Posterior cingulate gyrus (tissue), 11 donors: ENCODE measurements at places on chromosomes 16 and 17.

DNA sequence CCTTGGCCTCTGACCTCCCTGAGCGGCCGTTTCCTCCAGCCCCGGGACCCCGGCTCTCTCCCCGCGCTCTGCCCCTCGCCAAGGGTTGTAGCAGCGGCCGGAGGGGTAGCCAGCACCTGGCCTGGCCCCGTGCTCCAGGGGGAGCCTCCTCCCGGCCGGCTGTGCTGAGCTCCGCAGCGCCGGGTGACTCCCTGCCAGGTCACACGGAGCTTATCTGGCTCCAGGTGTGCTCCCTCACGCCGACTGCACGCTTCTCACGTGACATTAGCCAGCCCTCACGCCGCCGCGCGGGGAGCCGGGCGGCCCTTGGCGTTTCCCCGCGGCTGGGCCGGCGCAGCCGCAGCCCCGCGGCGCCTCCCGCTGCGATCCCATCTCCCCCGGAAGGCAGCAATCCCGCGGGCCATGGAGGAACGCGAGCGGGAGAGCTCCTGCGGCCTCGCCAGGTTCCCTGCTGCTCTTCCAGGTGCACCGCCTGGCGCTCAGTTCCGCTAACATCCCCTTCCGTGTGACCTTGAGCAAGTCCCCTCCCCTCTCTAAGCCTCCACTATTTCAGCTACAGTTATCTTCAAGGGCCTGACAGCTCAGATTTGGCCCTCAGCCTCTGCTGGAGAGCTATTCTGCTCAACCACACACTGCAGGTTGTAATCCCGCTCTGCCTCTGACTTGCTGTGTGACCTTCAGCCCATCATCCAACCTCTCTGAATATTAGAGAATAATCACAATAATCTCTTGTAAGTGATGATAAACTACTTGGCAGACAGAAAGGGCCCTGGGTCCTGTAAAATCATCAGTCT lies 3.4 kb downstream of the MYO18A start:
- peak; percentile 86 for DNase-seq

GRCh38 chr17:33797181-33797580 lies 457.9 kb upstream of the CCL2 start:
- no peak for DNase-seq

DNA sequence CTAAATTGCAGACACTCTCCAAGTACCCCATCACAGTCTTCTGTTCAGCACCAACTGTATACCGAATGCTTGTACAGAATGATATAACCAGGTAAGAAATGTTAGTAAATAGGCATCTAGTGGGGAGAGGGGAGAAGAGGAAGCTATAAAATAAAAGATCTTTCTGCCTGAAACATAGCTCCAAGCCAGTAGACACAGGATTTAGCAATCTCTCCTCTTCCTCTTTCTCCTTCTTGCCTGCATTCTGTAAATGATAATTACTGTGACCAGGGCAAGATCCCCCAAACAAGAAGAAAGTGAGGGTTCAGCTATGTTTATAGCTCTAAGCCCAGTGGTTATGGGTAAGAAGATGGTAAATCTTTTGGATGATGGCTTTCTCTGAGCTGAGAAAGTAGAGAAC lies 17.9 kb downstream of the ACSM3 start:
- no peak for DNase-seq

DNA sequence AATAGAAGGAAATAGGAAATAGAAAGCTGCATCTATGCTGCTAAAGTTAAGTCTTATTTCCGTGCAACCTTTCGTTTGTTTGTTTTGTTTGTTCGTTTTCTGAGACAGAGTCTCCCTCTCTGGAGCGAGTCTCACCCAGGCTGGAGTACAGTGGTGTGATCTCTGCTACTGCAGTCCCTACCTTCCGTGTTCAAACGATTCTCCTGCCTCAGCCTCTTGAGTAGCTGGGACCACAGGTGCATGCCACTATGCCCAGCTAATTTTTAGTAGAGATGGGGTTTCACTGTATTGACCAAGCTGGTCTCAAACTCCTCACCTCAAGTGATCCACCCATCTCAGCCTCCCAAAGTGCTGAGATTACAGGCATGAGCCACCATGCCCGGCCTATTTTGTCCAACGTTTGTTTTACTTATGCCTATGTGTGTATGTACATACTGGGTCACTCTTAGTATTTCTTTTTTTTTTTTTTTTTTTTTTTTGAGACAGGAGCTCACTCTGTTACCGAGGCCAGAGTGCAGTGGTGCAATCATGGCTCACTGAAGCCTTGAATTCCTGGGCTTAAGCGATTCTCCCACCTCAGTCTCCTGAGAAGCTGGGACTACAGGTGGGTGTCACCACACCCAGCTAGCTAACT lies 16.8 kb downstream of the BMERB1 start:
- no peak for DNase-seq

DNA sequence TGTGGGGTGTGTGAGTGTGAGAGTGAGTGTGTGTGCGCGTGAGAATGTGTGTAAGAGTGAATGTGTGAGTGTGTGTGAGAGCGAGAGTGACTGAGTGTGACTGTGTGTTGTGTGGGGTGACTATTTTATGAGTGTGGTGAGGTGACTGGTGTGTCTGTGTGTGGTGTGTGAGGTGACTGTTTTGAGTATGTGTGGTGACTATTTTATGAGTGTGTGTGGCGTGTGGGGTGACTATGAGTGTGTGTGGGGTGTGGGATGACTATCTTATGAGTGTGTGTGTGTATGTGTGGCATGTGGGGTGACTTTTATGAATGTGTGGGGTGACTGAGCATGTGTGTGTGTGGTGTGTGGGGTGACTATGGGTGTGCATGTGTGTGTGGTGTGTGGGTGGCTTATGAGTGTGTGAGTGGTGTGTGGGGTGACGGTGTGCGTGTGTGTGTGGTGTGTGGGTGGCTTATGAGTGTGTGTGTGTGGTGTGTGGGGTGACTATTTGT lies 152.9 kb upstream of the PLCG2 start:
- DNase-seq, result no peak

DNA sequence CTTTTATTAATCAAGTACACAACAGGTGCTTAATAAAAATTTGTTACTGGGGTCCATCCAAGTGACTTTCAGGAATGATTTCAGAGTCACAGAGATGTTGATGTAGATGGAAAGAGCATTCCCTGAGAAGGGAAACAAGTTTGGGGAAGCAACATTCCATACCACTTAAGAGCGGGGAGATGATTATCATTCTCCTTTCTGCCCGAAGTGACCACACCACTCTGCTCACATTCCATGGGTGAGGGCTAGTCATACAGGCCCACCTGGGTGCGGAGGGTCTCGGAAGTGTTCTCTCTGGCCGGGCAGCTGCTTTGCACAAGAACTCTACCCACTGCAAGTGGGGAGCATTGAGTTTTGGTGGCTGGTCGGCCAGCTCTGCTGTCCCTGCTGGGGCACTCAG lies 231.4 kb downstream of the SNX29 start:
- DNase-seq, result no peak

- DNase-seq, result no peak
Observed at GRCh38 chr16:23768581-23768980, 13.8 kb downstream of the CHP2 start.

DNA sequence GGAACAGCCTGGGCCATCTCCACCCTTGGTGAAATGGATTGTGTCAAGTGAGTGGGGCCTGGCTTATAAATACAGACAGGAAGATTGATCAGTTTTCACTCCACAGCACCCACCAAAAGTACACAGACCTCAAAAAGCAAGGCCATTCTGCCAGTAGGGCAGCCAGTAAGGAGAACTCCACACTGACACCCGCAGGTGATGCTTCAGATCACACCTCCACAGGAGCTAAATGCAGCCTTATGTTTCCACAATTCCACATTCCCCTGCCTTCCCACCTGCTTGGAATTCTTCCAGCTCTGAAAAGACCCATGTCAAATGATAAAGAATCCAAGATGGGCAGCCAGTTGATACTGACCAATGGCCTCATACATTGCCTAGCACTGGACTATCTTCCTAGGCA lies 191.1 kb downstream of the ZFHX3 start:
- no peak for DNase-seq

DNA sequence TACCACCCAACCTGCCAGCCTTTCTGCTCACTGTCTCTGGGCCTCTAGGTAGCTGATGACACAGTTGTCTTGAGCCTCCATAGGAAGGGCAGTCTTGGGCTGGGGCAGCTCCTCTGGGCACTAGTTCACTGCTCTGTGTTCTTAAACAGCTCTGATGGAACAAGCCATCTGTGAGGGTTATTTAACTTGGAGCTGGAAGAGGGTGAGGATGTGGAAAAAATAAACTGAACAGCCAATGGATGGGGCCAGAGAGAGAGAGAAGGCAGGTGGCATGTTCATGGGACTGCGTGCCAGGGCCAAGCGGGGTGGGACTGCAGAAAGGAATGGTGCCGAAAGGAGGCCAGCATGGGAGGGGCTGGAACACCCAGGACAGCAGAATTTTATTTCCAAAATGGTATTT lies 52.6 kb downstream of the HIC1 start:
- no peak for DNase-seq

- no peak for DNase-seq
Observed at GRCh38 chr17:66843627-66844026, 8.7 kb downstream of the CACNG5 start.

GRCh38 chr16:77273-77806 lies 685 bp upstream of the MPG start:
- no peak for DNase-seq

DNA sequence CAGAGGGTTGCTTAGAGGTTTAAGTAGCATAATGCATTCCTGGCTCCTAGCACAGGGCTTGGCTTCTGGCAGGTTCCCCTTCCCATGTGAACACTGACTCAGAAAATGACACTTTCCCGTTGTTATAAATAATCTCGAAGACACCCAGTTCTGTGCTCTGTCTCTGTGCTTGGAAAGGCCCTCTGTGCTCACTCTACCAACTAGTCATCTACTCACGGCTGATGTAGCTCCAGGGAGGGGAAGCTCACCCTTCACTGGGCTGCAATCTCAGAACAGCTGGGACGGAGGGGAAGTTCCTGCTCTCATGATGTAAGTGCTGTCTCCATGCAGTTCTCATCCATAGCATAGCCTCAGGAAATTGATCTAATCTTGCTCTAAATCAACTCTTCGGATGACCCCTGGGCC lies 230.5 kb upstream of the ASIC2 start:
- no peak for DNase-seq

GRCh38 chr17:3907483-3908216 lies 8.6 kb downstream of the P2RX1 start:
- no peak for DNase-seq

- DNase-seq, result no peak
Observed at GRCh38 chr17:62690168-62690897, 62.9 kb downstream of the MRC2 start.

GRCh38 chr17:40514013-40514875 lies 12.8 kb upstream of the TNS4 start:
- no peak for DNase-seq

GRCh38 chr16:85659805-85660511 lies 28.8 kb downstream of the GINS2 start:
- peak; percentile 78 for DNase-seq

- no peak for DNase-seq
Observed at GRCh38 chr16:56755038-56755437, 25.1 kb downstream of the NUP93 start.

DNA sequence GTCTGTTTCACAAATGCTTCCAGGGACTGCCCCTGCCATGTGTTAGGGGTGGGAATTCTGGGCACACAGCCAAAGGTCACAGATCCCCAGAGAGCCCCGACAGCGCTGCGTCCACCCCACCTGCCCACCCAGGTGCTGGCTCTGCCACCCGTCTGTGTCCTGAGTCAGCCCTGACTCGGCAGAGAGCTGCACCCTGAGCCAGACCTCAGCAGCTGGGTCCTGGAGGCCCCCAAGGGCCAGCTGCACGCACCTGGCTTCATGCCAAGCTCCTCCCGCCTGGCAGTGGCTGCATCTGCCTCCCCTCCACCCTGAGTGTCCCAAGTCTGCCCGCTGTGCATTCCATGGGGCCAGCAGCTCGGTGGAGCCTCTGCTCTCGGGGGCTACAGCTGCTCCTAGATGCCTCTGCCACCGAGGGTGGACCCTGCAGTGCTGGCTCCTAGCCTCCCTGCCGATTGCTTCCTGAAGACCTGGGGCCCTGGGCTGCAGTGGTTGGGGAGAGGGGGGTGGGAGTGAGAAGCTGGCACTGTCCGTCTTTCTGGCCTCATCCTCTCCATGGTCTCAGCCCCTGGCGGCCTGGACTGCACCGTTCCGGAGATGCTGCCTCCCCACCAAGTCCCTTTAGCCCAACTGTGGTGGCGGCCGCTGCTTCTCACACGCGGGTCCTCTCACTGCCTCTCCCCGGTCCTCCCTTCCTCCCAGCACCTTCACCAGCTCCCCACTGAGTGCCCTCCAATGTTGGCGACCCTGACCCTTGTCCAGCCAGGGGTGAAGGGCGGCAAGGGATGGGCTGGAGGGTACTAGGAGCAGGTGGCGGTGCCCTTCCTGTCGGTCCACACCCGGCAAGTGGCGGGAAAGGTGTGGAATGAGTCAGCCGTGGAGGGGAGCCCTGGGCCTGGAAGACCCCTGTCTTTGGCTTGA lies 3.0 kb downstream of the SECTM1 start:
- no peak for DNase-seq

DNA sequence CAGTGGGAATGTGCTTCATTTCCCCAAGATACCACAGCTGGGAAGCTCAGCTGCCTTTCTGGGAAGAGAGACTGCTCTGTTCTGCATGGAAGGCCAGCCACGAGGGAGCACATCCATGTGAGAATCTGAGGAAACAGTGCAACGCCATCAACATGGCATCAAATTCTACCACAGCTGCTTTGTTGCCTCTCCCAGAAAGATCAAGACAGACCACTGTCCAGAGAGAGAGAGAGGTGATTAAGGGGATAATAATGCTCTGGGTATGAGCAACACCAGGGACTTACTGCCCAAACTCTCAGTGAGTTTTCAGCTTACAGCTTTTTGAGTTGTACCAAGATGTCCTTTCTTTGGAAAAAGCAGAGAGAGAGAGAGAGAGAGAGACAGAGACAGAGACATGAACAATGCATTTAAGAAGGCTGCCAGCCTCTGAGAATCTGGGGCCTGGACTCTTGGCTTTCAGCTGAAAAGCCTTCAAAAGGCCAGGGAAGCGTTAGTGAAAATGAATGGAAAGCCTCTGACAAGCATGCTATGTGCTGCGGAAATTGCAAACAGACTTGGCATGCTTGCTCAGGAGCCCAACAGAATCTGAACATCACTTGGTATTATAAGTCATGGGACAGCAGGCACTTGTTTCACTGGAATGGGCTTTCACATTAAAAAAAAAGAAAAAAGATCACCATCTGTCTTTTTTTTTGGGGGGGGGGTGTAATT lies 223.1 kb downstream of the MAP2K6 start:
- no peak for DNase-seq

DNA sequence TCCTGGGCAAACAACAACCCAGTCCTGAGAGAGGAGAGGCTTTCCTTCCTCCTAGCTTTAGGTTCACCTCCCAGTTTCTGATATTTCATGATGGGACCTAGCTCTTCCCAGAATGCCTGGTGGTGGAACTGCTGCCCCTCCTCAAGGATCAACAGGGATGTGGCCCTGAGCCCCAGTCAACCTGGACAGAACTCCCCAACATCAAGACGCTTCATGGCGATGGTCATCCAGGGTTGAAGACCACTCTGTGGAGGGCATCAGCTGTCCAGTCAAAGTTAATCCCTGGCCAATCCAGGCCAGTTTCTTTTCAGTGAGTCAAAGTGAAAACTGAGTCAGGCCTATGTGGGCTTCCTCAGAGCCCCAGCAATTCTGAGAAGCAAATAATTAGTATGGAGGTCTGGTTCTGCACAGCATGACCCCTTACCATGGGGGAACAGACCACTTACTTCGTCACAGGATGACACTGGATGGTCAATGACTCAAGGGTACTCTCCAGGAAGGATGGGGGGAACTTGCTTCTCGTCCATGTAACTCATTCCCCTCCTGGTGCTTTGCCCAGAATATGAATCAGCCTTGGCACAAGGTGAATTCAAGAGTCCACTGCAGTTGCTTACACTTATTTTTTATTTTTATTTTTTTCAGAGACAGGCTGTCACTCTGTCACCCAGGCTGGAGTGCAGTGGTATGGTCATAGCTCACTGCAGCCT lies 14.7 kb upstream of the XYLT2 start:
- no peak for DNase-seq
